ENCODE measurements at places on chromosomes 1 and 21.

- DNase-seq: no peak
These were observed 154.2 kb upstream of the ZNHIT6 start for GRCh38 chr1:85862456-85862855.

- DNase-seq: no peak
These were observed 173.3 kb upstream of the EDN2 start for GRCh38 chr1:41657679-41658295.

GRCh38 chr1:160432371-160432786 lies 32.0 kb downstream of the VANGL2 start:
- no peak for DNase-seq

DNA sequence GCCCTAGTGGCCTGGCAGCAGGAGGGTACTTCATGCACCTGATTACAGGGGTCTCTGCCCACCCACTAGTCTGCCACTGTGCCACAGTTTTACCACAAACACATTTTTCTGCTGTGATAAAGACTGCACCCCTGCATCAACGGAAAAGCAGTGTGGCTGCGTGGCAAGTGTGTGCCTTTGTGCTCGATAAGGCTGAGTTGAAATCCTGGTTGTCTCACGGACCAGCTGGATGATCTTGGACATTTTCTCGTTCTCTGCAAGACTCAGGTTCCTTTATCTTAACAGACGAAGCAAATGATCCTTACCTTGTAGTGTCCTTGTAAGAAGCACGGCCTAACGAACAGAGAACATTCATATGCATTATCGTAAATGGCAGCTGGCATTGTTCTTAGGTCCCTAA lies 10.2 kb downstream of the GRHL3 start:
- no peak for DNase-seq

DNA sequence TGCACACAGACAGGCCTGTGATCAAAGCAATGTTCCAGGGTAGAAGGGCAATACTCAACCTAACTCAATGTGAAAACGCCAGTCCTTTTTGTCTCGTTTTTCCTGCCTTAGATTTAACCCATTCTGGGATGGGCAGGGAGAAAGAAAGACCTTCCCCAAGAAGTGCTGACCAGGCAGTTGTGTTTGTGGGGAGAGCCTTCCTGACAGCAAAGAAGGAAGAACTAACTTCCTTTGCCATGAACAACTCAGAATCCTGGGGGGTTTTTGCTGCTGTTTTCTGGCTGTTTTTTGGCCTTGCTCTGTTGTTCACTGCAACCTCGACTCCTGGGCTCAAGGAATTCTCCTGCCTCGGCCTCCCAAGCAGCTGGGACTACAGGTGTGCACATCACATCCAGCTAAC lies 112.0 kb upstream of the RAB4A start:
- DNase-seq: no peak

DNA sequence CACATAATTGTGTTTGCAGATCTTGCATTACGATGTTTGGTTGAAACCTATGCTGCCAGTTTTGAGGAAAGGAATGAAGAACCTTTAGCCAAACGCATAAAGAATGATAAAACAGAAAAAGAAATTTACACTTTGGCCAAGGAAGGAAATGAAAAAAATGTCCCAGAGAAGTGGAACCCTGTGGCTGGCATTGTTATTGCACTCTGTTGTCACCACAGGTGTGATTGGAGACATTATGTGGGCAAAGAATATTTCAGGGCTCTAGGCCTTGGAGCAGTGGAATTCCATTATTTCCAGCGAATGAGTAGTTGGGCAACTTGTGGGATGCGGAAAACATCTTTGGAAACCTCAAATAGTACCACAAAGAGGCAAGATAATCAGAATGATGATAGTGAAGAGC lies 14.9 kb downstream of the TRMT13 start:
- DNase-seq: no peak

- DNase-seq: no peak
These were observed 1.0 kb upstream of the DMRTA2 start for GRCh38 chr1:50424045-50424883.

GRCh38 chr1:239044829-239045228 lies 341.5 kb upstream of the CHRM3 start:
- DNase-seq: no peak

GRCh38 chr1:24258735-24259424 lies 60.3 kb upstream of the GRHL3 start:
- no peak for DNase-seq

GRCh38 chr1:245604979-245605378 lies 450.2 kb downstream of the KIF26B start:
- DNase-seq: no peak

- no peak for DNase-seq
These were observed 8.9 kb downstream of the VSIG8 start for GRCh38 chr1:159853417-159854115.

GRCh38 chr1:2425892-2426291 lies 13.5 kb upstream of the PEX10 start:
- no peak for DNase-seq

GRCh38 chr1:65211331-65211730 lies 63.3 kb downstream of the AK4 start:
- DNase-seq: no peak

DNA sequence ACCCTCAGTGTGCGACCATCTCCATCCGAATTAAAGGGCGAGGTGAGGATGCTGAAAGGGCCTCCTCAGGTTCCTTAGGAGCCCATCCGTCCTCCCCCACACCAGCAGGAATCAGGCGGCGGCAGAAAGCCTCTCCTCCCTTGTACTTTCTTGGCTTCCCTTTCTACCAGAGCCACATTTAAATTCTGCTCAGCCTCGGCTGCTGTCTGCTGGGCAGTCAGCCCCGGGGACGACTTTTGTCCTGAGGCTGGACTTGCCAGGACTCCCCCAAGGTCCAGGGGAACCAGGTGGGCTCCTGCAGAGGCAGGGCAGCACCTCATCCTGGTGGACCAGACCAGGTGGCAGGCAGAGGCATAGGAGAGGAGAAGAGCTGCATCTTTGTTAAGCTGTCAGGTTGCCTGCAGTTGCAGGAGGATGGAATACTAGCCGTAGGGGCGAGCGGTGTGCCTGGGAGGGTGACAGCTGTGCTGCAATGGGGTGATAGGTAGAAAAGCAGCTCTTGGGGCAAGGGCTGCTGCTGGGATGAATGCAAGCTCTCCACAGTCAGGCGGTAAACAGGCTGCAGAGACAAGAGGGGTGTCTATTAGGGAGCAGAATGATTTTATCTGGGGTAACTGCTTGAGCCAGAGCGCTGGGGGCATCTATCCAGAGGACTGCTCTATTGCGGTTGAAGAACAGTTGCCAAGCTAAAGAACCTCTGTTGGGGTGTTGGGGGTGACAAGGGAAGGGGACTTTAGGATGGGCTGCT lies 46.2 kb upstream of the WASF2 start:
- DNase-seq: no peak

DNA sequence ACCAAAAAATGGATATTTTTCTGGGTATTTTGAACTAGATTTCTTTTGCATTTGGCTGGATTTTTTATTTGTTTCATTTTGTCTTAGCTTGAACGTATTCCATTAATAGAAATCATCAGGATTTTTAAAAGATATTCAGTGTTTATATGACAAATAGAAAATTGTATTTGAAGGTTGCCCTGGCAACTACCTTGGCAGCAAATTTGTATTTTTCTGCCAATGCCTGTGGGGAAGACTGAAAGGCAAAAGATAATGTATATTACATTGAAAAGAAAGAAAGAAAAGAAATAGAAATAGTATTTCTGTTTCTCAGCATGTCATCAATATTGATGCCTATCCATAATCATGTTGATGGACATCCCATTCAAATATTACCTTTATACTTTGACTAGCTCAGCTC lies 16.8 kb downstream of the VCAM1 start:
- no peak for DNase-seq

DNA sequence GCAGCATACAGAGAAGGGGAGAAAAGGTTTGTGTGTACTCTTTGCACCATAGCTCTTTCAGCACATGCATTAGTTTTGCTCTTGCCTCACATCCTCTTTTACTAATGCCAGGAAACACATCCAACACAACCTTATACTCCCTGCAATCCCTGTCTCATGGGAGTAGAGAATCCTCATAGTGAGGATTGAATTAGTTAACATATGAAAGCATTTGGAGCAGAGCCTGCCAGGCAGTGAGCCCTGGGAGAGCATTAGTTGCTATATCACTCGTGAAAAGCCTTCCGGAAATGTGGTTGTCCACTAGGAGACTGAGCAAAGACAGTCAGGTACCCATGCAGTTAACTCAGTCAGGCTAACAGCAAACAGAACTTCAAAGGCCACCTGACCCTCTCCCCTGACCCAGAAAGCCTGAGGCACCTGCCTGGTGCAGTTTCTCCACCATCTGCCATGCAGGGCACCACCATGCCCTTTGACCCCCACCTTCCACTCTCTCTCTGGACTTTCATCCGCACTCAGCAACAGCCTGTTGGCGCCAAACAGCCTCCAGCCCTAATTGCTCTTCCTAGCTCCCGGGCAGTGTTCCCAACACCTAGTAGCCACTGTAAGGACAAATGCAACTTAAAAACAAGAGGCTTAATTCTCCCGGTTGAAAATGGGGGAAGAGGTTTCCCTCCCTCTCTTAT lies 14.9 kb upstream of the AGT start:
- DNase-seq: no peak

DNA sequence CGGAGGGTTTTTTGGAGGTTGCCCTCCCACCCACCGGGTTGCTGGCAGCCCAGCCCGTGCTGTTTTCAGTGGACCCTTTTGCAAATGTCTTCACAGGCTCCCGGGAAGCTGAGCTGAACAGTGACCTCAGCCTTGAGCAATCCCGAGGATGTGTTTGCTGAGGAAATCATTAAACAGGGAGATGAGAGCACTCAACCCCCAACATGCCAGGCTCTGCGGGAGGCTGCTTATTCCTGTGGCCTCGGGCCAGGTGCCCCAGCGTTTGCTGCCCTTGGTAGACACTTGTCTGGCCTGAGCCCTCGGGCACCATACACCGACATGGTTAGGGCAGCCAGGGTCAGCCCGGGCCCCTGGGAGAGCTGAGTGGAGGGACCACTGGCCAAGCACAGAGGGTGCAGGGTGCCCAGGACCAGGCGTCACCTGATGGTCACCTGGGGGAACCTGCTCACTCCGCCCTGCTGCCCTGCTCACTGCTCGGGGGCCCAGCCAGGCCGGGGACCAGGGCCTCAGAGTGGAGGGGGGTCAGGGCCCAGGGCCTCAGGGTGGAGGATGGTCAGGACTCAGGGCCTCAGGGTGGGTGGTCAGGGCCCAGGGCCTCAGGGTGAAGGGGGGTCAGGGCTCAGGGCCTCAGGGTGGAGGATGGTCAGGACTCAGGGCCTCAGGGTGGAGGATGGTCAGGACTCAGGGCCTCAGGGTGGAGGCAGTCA lies 42.5 kb upstream of the POFUT2 start:
- no peak for DNase-seq

DNA sequence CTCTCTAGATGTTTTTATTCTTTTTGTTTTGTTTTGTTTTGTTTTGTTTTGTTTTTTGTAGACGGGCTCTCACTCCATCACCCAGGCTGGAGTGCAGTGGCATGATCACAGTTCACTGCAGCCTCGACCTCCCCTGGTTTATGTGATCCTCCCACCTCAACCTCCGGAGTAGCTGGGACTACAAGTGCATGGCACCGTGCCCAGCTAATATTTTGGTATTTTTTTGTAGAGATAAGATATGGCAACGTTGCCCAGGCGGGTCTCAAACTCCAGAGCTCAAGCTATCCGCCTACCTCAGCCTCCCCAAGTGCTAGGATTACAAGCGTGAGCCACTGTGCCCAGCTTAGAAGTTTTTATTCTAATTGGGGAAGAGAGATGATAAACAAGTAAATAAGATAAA lies 13.3 kb upstream of the TP53BP2 start:
- DNase-seq: no peak

- no peak for DNase-seq
These were observed 103.1 kb upstream of the USP24 start for GRCh38 chr1:55318116-55318817.

DNA sequence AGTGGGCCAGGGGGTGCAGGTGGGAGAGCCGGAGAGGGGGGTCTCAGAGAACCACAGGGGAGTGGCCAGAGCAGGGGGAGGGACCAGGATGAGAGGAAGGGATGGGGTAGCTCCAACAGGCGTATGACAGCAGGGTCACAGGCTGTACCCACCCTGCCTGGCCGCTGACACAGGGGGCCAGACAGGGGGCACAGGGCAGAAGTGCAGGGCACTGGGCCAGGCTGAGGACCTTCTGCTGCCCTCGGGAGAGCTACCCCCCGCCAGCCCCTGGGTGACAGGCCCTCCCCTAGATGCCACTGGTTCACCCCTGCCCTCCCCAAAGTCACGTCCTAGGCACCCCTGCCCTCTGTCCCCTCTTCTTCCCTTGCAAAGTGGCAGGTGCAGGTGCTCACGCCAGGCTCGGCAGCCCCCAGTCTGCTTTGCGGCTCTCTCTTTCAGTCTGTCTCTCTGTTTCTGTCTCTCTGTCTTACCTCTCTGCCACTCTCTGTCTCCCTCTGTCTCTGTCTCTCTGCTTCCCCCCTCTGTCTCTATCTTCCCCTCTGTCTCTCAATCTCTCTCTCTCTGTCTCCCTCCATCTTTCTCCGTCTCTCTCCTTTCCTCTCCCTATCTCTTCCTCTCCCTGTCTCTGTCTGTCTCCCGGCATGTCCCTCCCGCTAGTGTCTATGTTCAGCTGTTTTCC lies 48.5 kb downstream of the WNT9A start:
- no peak for DNase-seq

DNA sequence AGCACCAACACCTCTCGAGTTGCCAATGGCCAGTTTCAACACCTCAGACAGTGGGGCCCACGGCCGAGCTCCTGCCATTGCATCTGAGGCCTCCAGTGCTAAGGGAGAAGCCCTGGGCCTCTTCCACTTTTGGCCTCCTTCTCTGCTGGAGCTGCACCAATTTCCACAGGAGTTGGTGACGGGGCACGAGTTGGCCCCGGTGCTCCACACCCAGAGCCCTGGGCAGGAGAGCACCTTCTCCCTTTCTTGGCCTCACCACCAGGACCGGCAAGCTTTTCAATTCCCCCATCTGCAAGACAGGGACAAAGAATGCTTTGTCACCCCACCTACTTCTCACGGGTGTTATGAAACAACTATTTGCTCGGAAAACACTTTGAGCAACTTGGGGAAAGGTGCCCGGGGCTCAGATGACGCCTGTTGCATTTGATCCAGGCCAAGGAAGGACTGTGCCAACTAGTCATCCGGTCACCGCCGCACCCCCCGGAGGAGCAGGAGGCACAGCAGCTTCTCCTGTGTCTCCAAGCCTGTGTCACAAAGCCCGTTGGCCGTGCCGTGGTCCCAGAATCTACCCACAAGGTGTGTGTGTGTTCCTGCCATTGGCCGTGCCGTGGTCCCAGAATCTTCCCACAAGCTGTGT lies 55.2 kb downstream of the TOMM20 start:
- DNase-seq: no peak

GRCh38 chr1:155241841-155242264 lies 13.4 kb downstream of the ENTREP3 start:
- no peak for DNase-seq

DNA sequence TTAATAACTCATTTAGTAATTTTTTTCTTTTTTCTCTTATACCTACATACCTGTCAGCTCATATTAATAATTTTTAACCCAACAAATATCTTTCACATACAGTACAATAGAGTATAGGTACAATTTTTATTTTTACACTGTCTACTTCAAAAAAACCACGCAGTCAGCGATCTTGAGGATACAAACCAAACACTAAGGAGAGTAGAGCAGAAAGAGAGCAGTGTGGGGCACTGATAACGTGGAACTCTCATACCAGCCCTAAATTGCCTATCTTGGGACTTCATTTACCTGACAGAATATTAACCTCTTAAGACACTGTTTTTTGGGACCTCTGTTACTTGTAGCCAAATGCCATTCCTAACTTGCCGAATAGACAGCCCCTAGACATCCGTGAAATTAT lies 5.5 kb downstream of the TRMT1L start:
- DNase-seq: no peak

GRCh38 chr21:35138665-35139381 lies 89.7 kb upstream of the RUNX1 start:
- no peak for DNase-seq
